Mesendoderm (in vitro differentiated cells): ENCODE measurements at places on chromosomes 11 and 22.

DNA sequence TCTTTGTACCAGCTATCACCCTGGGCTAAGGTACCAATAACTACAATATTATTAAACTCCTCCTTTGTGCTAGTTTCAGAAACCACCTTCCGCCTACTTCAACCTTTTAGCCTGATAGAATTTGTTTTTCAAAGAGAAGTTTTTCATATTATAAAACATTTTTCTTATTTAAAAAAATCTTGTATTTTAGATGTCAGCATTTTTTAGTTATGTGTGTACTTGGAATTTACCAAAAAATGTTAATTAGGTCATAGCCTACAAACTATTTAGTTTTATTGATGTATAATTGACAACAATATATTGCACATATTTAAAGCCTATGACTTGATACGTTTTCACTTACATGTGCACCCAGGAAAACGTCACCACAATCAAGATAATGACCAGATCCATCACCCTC is 1097.6 kb downstream of the JRKL start:
- no peak for DNase-seq

GRCh38 chr11:121351083-121351630 is 58.6 kb downstream of the SC5D start:
- DNase-seq, result no peak

DNA sequence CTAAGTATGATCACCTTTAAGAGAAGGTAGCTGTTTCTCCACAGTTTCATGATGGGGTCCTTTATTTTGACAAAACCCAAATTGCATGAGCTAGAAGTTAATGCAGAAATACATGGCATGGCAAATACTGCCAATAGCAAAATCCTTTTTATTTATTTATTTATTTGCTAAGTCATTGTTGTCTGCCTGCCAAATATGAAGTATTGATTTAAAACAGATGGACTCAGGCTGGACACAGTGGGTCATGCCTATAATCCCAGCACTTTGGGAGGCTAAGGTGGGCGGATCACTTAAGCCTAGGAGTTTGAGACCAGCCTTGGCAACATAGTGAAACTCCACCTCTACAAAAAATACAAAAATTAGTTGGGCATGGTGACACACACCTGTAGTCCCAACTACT is 52.4 kb downstream of the LARGE2 start:
- no peak for DNase-seq

DNA sequence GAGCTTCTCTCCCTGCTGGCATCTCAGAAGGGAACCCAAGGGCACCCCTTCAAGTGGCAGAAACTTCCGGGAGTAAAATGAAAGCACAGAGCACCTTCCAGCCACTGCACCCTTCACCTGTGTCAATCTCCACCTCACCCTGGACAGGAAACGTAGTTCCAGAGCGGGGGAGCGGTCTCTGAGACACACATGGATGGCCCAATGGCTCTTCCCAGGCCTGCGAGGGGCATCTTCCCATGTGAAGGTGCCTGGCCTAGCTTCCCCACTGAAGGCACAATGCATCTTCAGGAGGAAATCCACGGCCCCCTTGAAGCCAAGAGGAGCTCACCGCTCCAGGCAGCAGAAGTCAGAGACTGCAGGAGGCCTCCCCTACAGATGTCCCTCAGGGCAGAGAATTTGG is 234.2 kb downstream of the BRD1 start:
- DNase-seq, result no peak

DNA sequence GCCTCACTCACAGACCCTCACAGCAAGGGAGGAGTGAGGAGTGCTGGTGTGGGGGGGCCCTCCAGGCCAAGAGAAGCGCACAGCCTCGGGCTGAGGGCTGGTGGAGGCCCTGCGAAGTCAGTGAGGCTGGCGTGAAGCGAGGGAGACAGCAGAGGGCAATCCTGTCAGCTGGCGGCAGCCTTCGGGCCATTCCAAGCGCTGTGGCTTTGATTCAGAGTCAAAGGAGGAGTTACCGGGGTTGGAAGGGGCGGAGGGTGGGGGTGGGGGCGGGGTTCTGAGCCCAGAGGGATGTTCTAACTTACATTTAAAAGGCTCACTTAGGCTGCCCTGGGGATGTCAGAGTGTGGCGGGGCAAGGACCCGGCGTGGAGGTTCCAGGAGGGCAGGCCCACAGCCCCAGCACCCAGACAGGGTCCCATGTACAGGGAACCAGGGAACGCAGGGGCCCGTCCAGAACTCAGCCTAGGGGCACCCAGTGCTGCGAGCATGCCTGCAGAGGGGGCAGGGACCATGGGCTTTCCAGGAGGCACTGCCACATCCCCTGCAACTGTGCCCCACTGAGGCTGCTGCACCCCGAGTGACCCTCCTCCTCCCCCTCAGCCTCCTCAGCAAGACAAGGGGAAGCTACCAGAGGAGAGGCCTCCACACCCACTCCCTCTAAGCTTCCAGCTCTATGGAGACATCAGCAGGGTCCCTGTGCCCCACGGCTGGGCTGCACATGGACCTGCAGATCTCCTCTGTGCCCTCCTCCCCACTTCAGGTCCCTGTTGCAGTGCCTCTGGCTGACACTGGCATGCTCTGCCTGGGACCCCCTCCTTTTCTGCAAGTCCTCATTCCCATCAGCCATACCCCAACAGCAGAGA is 39.7 kb upstream of the TTLL12 start:
- DNase-seq, result peak; percentile 89

GRCh38 chr11:30729187-30729713 is 143.1 kb upstream of the MPPED2 start:
- no peak for DNase-seq

- peak; percentile 29 for DNase-seq
Measured at GRCh38 chr22:31020334-31020733, 51.3 kb downstream of the TUG1 start.

GRCh38 chr22:20803696-20804324 is 29.9 kb downstream of the SERPIND1 start:
- DNase-seq, result peak; percentile 64

DNA sequence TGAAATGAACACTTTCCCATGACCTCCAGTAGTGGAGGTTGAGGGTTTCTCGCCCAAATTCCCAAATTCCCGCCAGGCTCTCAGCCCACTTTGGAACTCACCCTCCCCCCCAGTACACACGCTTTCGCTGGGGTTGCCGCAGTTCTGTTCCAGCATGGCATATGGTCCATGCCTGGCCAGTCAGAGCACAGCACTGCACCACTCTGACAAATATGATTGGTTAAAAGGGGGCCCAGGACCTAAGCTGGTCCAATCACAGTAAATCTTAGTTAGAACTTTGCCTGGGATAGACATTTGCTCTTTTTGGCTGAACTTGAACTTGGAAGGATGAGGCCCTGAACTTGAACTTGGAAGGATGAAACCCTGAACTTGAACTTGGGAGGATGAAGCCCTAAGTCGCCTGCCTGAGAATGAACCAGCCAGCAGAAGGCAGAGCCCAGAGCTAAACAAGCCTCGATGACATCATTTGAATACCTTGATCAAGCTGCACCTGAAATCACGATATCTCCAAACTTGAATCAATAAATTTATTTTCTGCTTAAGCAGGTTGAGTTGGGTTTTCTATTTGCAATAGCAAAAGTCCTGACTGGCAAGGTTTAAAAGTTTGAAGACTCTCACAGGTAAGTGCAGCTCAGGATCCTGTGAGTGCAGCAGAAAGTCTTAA is 12.6 kb upstream of the SSTR3 start:
- no peak for DNase-seq

DNA sequence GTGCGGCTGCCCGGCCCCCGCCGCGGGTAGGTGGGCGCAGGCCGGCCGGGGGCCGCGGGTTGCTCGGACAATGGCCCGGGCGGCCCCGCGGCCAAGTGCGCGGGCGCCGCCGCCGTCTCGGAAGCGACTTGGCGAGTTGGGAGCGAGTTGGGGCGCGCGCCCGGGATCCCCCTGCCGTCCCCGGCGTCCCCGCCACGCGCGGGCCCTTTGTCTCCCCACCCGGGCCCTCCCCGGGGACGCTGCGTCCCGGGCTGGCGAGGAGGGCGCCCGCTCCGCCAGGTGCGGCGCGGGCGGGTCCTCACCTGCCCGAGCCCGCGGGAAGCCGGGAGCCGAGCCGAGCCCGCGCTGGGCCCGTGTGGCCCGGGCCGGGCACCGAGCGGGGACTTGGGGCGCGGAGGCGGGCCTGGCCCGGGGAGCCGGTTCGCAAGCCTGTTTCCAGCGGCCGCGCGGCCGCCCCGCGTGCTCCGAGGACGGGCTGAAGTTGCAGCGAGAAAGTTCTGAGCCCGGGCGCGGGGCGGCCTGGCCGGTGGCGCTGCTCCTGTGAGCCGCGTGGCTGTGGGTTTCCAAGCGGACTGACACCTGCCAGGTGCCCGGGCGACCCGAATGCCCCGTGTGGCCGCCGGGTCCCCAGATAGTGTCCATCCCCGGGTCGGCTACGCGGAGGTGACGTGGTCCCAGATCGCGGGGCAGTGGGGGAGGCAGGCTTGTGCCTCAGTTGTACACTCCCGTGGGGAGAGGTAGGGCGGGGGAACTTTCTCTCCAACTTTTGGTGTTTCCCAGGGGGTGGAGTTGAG is 586 bp downstream of the LRP5 start:
- DNase-seq, result no peak

DNA sequence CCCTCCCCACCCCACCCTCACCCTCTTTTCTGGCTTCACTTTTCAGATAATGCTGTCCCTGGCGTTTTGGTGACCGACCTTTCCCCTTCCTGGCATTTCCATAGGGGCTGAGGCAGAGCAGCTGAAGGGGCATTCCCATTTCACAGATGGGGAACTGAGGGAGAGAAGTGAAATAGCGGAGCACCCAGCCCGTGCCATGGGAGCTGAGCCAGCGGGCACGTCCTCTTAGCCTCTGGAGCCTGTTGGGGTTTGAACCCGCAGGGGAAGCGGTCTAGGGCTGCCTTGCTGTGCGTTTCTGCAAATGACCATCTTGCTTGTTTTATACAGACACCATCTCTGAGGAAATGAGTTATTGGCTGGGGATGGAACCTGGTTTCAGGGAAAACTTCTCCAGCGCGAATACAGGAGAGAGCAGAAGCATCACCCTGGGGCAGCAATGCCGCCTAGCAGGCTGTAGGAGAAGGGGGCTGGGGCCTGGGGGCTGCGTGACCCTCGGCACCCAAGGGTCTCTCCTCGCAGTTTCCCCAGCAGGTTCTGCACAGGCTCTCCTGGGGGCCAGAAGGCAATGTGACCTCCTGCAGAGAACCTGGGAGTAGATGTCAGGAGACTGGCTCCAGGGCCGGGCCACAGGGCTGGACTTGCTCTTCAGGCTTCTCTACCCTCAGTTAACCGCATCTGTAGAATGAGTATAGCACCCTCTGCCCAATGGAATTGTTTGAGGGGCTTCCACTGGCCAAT is 1.5 kb downstream of the PTPRJ start:
- DNase-seq, result no peak

DNA sequence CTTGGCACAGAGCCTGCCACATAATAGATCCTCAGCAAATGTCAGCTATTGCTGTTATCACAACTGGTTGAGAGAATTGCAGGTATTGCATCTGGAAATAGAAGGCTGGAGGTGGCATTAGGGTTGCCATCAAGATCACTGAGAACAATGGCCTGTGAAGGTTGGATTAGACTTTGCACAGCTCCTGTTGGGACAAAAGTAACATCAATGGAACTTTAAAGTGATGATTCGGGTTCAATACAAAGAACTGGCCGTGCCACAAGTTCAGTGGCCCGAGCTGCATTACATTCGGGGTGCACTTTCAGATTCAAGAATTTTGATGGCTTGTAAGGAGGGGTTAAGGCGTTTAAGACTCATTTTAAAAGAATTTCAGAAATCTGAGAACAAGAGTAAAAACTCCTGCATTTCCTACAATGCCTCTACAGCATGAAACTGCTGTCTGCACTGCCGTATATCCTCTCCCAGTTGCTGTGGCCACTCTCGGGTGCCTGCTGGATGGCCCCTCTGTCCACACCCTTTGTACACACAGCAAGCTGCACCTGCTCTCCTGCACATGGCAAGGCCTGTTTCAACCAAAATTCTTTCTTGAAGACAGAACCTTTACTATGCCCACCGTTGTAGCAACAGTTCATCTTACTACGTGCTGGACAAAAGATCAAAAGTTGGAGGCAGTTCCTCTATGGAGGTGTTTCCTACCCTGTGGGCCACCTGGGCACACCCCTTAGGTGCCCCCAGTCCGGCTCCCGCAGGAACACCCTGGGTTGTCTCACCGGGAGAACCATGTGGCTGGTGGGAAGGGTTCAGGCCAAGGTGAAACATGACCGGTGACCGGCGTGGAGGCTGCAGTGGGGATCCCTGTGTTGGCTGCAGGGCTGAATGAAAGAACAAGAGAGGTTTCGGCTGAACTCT is 17.5 kb upstream of the SHANK2 start:
- DNase-seq, result no peak

DNA sequence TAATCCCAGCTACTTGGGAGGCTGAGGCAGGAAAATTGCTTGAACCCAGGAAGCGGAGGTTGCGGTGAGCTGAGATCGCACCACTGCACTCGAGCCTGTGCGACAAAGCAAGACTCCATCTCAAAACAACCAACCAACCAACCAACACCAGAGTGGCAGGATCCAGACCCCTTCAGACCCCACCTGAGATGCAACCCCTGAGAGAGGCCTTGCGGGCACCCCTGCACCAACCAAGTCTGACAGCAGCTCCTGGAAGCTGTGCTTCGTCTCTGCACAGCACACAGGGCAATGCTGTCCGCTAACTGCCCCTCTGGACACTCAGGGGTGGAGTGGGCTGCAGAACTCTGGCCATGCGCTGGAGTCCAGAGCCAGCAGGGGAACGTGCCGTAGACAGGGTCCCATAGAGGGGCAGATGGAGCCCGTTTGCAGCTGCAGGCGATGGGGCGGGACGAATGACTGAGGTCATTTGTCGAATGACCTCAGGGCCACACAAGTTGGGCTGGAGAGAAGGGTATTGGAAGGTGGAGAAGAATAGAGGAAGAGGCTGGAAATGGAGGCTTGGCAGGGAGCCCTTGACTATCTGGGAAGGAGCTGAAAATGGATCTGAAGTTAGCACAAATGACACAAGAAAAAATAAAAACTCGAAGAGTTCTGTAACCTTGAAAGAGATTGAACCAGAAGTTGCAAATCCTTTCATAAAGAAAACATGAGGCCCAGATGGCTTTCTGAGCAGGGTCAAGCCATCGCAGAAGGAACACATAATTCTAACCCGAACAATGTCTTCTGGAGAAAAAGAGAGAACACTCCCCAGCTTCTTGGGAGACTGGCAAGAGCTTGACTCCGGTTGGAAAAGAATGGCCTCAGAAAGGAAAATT is 199.7 kb downstream of the CTTN start:
- DNase-seq, result no peak

GRCh38 chr11:127017482-127017881 is 16.9 kb upstream of the KIRREL3 start:
- peak; percentile 67 for DNase-seq

- peak; percentile 92 for DNase-seq
Measured at GRCh38 chr11:45145379-45146071, 914 bp upstream of the PRDM11 start.

DNA sequence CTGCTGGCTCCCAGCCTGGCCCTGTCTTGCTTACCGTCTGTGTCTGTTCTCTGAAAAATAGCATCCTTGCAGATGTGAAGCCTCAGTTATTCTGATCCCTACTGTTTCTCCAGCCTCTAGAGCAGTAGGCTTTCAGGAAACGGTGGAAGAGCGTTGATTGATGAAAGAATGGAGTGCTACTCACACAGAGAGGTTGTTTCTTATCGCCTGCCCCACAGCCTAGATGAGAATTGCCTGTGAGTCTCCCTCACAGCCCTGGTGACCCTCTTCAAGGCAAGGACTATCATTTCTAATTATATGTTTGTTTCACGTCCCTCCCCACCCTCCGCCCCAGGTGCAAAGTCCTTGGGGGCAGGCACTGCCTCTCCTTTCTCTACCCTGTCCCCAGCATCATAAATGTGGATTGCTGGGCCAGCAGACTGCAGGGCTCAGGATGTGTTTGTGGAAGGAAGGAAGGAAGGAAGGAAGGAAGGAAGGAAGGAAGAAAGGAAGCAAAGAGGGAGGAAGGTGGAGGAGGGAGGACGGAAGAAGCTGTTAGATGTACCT is 575.3 kb upstream of the B3GAT1 start:
- no peak for DNase-seq
